ENCODE measurements at places on chromosomes 4 and X. TPM values are rescaled to one million over a fixed set of nuclear protein-coding genes. Genes with fewer than 3 reads are reported as not detected.

GRCh38 chrX:22296871-22297270, 24.2 kb downstream of the CBLL2 start:
- H3K27me3 ChIP-seq: no peaks in the 10 kb centered on the region
- H3K27ac ChIP-seq: no peak overlapping the region

- no peak for DNase-seq
- H3K27ac ChIP-seq: peak overlapping the region; percentile 26
- peaks cover 39% of the 10 kb centered on the region for H3K4me1 ChIP-seq
- H3K36me3 ChIP-seq: peaks cover 38% of the 10 kb centered on the region
- no peaks in the 10 kb centered on the region for H3K27me3 ChIP-seq
- no peak overlapping the region for H3K4me3 ChIP-seq
Observed at GRCh38 chr4:24560868-24561368, 23.4 kb downstream of the DHX15 start.

GRCh38 chr4:15131551-15131950, 129.3 kb downstream of the CPEB2 start:
- DNase-seq: peak; percentile 55
- no peak overlapping the region for H3K27ac ChIP-seq
- no peaks in the 10 kb centered on the region for H3K36me3 ChIP-seq
- no peaks in the 10 kb centered on the region for H3K4me1 ChIP-seq

- no peaks in the 10 kb centered on the region for H3K27me3 ChIP-seq
- no peaks in the 10 kb centered on the region for H3K4me1 ChIP-seq
- H3K4me3 ChIP-seq: no peak overlapping the region
- no peak for DNase-seq
- no peak overlapping the region for H3K27ac ChIP-seq
Observed at GRCh38 chr4:150782311-150782710, 200.4 kb downstream of the MAB21L2 start.

FRAS1 gene
- 13.1 TPM for total RNA-seq

- H3K4me3 ChIP-seq: no peak overlapping the region
- H3K36me3 ChIP-seq: no peaks in the 10 kb centered on the region
Observed at GRCh38 chr4:15436513-15436912, 8.7 kb downstream of the C1QTNF7 start.

DNA sequence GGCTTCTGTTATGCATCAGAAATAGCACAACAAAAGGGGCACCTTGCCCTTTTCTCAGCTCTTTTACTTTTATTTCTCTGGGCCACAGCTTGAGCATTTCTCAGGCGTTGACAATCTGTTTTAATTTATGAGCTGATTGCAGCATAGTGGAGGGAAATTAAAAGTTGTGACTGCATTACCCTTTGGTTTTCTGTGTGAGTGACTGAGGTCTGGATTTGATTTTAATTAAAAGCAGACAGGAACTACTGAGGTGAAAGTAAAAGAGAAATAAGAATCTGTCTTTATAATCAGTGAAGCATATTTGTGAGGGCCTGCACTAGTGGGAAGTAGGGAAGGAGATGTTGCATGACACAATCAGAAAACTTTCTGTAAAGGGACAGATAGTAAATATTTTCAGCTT, 43.4 kb upstream of the GEMIN8 start:
- H3K36me3 ChIP-seq: no peaks in the 10 kb centered on the region
- H3K4me3 ChIP-seq: no peak overlapping the region
- H3K27me3 ChIP-seq: no peaks in the 10 kb centered on the region
- no peaks in the 10 kb centered on the region for H3K4me1 ChIP-seq

MAGED4 gene
- total RNA-seq: not detected

- H3K4me3 ChIP-seq: no peak overlapping the region
- no peak overlapping the region for H3K27ac ChIP-seq
- H3K36me3 ChIP-seq: peaks cover 44% of the 10 kb centered on the region
- no peaks in the 10 kb centered on the region for H3K4me1 ChIP-seq
- no peak for DNase-seq
- no peaks in the 10 kb centered on the region for H3K27me3 ChIP-seq
Observed at GRCh38 chr4:1695913-1696312, 11.8 kb upstream of the FAM53A start.

GRCh38 chr4:156991161-156991560, 19.6 kb upstream of the PDGFC start:
- H3K36me3 ChIP-seq: no peaks in the 10 kb centered on the region
- DNase-seq: no peak
- H3K4me1 ChIP-seq: no peaks in the 10 kb centered on the region

DNA sequence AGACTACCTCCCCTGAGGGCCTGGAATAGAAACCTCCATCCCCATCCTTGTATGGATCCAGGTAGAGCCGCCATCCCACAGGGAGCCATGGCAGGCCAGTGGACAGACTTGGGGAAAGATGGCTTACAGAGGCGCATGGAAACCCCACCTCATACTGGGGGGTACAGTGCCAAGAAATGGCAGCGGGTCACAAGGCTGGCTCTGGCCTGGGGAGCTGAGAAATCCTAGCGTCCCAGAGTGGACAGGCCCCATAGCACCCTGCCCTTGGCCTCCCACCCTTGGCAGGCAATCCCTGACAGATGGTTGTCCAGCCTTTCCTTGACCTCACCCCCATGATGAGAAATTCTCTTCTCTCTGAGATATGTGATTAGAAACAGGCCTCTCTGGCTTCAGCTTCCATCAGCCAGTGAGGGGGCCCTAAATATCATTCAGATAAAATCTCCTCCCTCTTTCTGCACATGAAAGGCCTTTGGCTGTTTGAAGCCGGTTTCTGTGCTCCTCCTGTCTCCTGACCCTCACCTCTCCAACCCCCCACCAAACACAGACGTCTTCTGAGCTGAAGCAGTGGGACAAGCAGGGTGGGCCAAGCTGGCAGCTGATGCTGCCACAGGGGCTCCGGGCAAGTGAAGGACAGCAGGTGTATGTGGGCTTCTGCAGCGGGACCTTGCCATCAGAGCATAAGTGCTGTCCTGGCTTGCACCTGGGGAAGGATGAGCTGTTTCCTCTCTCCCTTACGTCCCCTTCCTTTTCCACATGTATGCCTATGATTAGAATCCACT, 204.4 kb upstream of the MAMLD1 start:
- no peak for DNase-seq
- no peaks in the 10 kb centered on the region for H3K36me3 ChIP-seq
- H3K27me3 ChIP-seq: no peaks in the 10 kb centered on the region
- no peak overlapping the region for H3K27ac ChIP-seq
- H3K4me1 ChIP-seq: peaks cover 6% of the 10 kb centered on the region

DNA sequence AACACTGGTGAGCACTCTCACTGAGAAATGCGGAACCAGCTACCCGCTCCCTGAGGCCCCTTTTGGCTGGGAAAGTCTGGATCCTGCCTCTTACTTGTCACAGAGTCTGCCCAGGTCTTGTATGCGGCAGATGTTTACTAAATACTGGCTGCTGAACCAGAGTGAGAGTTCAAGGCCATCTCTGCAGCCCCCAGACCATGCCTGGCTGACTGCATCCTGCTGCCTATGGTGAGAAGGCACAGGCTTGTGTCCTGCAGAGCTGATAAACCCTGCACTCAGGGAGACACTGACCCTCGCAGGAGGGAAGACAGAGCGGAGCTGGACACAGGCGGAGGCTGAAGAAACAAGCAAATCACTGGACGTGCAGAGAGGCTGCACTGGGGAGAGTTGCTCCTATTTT, 46.5 kb downstream of the JAKMIP1 start:
- no peaks in the 10 kb centered on the region for H3K4me1 ChIP-seq
- H3K36me3 ChIP-seq: no peaks in the 10 kb centered on the region
- no peak for DNase-seq
- no peak overlapping the region for H3K27ac ChIP-seq

GRCh38 chr4:80071604-80072227, 1.3 kb downstream of the ANTXR2 start:
- H3K4me1 ChIP-seq: peaks cover 21% of the 10 kb centered on the region
- H3K36me3 ChIP-seq: no peaks in the 10 kb centered on the region
- no peak overlapping the region for H3K27ac ChIP-seq
- DNase-seq: no peak

UCP1 gene
- total RNA-seq: not detected

DNA sequence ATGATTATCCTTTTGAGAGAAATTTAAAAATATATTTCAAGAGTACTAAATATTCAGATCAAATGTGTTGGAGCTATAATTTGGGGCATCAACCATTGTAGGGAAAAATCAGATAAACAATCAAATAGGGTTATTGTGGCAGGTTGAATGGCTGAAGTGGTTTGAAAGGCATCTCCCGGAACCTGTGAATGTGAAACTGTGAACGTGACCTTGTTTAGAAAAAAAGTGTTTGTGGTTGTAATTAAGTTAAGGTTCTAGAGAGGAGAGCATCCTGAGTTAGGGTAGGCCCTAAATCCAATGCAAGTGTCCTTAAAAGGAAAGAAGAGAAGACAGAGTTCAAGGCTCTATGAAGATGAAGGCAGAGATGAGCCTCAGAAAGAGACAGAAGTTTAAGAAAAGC, 37.4 kb downstream of the ADGRA3 start:
- DNase-seq: no peak
- no peak overlapping the region for H3K27ac ChIP-seq
- no peaks in the 10 kb centered on the region for H3K36me3 ChIP-seq
- no peak overlapping the region for H3K4me3 ChIP-seq

GRCh38 chrX:650324-650723, 19.7 kb downstream of the SHOX start:
- no peak overlapping the region for H3K4me3 ChIP-seq
- peaks cover 11% of the 10 kb centered on the region for H3K27me3 ChIP-seq
- no peaks in the 10 kb centered on the region for H3K36me3 ChIP-seq
- DNase-seq: no peak

- no peaks in the 10 kb centered on the region for H3K4me1 ChIP-seq
- H3K36me3 ChIP-seq: no peaks in the 10 kb centered on the region
- H3K4me3 ChIP-seq: no peak overlapping the region
- H3K27me3 ChIP-seq: peaks cover 44% of the 10 kb centered on the region
- no peak for DNase-seq
Observed at GRCh38 chr4:2295900-2296442, 34.1 kb upstream of the MXD4 start.

DNA sequence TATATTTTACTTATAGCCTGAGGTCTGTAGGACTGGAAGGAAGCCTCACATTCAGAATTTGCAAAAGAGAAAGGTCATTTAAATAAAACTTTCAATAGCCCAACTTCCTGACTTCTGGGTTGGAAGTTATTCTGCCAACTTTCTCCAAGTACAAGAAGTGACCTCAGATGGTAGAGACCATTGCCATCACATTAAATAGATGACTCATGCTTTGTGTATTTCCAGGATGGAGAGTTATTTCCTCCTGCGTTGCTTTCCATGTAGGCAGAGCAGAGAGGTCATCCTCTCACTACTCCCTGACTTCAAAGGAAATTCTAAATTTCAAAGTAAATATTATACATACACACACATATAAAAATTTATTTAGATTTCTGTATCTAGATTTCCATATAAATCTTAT, 73.0 kb upstream of the NR3C2 start:
- H3K4me1 ChIP-seq: no peaks in the 10 kb centered on the region
- H3K27ac ChIP-seq: no peak overlapping the region
- H3K4me3 ChIP-seq: no peak overlapping the region
- H3K27me3 ChIP-seq: no peaks in the 10 kb centered on the region
- peak; percentile 37 for DNase-seq

PLAC8 gene
- 52.7 TPM for total RNA-seq

- 0 out of 2 replicates have a peak, but pooled peaks cover 5% of the 10 kb centered on the region for H3K4me1 ChIP-seq
- H3K4me3 ChIP-seq: peak overlapping the region; percentile 85
- H3K27me3 ChIP-seq: no peaks in the 10 kb centered on the region
- H3K27ac ChIP-seq: no peak overlapping the region
Observed at GRCh38 chrX:153934148-153934761, 582 bp downstream of the NAA10 start.

LUZP4 gene
- total RNA-seq: not detected

PCDH11X gene
- total RNA-seq: not detected

- H3K27ac ChIP-seq: no peak overlapping the region
- H3K4me3 ChIP-seq: no peak overlapping the region
- DNase-seq: no peak
- H3K36me3 ChIP-seq: no peaks in the 10 kb centered on the region
Observed at GRCh38 chr4:139847602-139848001, 182.0 kb downstream of the MGST2 start.

DNA sequence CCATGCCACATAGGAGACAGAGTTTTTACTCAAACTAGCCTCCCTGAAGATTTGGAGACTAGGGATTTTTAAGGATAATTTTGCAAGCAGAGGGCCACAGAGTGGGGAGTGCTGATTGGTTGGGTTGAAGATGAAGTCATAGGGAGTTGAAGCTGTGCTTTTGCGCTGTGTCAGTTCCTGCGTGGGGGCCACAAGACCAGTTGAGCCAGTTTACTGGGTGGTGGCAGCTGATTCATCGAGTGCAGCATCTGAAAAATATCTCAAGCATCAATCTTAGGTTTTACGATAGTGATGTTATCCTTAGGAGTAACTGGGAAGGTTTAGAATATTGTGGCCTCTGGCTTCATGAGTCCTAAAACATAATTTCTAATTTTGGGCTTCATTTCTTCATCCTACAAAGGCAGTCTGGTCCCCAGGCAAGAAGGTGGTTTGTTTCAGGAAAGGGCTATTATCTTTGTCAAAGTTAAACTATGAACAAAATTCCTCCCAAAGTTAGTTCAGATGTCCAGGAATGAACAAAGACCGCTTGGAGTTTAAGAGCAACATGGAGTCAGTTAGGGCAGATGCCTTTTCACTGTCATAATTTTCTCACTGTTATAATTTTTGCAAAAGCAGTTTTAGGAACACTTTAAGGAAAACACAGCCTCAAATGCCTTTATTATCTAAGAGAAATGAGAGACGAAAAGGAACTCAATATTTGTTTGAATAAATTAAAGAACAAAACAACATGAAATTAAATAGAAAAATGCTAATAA, 960.8 kb upstream of the PRKX start:
- no peaks in the 10 kb centered on the region for H3K36me3 ChIP-seq
- H3K4me1 ChIP-seq: peaks cover 55% of the 10 kb centered on the region
- no peaks in the 10 kb centered on the region for H3K27me3 ChIP-seq
- H3K27ac ChIP-seq: peak overlapping the region; percentile 54

DNA sequence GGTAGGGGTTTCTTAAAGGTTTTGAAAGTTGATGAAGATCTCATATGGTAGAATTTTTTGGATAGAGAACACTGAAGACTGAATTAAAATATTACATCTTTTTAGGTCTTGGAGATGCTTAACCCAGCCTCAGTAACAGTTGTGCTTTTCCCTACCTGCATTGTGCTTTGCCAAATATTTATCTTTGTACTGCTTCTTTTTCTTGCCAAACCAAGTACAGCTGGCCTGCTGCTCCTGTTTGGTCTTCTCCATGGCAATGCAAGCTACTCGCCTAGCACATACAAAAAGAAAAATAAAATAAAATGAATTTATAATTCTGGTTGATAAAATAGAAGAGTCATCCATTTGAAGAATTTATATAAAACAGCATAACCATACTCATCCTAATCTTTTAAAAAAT, 95.4 kb downstream of the NYX start:
- H3K4me1 ChIP-seq: no peaks in the 10 kb centered on the region
- no peak overlapping the region for H3K27ac ChIP-seq
- H3K27me3 ChIP-seq: no peaks in the 10 kb centered on the region

NAP1L2 gene
- not detected for total RNA-seq

DNA sequence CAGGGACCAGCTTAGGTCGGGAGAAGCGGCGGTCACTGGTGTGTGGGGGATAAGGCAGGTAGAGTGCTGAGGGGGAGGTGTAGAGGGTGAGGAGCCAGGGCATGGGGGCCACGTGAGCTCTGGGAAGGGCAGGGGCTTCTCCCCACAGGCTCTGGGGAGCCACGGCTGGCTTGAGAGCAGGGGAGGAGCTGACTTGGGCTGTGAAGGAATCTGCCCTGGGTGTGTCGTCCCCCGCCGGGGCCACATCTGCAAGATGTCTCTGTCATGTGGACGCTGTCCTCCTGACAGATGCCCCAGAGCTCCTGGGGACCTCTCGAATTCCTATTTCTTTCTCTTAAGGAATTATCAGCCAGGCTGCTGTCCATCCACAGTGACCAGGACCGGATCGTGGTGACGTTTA, 15.0 kb downstream of the SH3TC1 start:
- no peak overlapping the region for H3K4me3 ChIP-seq
- no peak overlapping the region for H3K27ac ChIP-seq
- H3K36me3 ChIP-seq: no peaks in the 10 kb centered on the region
- no peaks in the 10 kb centered on the region for H3K27me3 ChIP-seq
